Activated CD4-positive, alpha-beta T cell treated with anti-CD3 and anti-CD28 coated beads, Interleukin-2, amount 50 U/mL, for 4 hours (primary cell): ENCODE measurements at places on chromosomes 11 and 22.
A peak's percentile ranks its signal among the peaks of the same experiment; 100 is the strongest.

- DNase-seq: no peak
These were observed at the start of gene CNIH2 for GRCh38 chr11:66277471-66278362. TSS of gene CNIH2 (plus strand) at chr11:66278175. CDS start at chr11:66278457, 282 bp downstream.

- DNase-seq: no peak
These were observed 147.2 kb downstream of the TRPC6 start for GRCh38 chr11:101436511-101437142.

DNA sequence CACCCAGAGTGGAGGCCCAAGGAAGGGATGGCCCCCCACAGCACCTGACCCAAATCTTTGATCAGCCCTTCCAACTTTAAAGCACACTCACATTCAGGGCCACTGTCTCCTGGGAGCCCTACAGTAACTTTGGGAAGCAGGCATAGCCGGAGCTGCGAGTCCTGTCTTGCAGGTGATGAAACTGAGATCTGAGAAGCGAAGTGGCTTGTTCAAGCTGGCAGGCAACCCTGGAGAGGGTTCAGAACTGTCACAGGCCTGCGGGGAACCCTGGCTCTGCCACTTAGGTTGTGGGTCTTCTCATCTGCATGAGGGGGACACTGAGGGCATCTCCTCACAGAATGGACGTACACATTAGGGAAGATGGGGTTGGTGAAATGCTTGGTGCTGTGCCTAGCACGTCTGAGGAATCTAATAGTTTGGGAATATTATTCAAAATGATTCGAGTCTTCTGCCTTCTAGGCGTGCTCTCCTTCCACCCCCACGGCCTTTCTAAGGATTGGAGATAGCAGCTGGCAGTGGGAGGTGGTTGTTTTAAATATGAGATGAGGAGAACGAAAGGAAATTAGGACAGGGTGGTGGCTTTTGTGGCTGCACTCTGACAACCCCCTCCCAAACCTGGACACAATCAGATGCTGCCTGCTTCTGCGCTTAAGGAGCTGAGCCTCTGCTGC lies 18.8 kb upstream of the SUN2 start:
- no peak for DNase-seq

DNA sequence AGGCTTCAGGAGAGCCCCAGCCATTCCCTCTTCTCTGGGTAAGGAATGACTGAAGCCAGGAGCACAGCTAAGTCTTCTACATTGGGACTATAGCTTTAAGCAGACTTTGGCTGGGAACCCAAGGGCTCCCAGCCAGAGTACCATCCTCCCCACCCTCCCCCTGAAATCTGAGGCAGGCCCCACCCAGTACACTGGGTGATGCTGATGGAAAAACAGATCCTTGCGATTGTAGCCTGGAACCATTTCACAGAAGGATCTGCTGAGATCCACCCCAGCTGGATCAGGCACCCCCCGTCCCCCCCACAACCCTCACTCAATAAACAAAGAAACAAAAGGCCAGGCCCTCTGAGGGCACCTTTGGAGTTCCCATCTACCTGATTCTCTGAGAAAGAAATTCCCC lies 39.8 kb downstream of the IL18BP start:
- DNase-seq: no peak

DNA sequence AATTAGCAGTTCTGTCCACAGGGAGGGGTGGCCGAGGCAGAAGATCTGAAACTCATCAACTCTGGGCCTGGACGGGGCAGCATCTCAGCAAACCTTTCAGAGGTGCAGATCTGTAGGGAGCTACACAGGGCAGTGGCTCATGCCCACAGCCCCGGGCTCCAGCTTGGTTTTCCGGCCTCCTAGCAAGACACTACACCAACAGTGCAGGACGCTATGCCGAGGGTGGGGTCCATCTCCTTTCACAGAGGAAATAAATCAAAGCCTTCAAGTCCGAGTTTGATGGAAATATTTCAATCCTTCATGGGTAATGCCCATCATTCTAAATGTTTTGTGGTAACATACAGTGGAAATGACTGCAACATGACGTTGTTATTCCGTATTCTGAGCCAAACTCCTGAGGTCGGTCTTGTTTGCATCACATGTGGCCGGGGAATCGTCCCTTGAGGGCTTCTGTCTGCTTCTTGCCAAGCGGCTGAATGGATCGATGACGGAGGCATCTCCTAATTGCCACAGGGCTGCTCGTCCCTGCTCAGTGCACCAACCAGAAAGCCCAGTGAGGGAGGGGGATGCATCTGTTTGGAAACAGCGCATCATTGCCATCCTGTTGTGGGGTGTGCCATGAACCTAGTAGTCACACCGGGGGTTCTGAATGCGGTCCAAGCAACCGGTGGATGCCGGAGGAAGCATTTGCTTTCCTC lies 30.0 kb downstream of the LINC01488 start:
- no peak for DNase-seq

GRCh38 chr11:47295385-47295784 lies 25.5 kb downstream of the MADD start:
- no peak for DNase-seq

DNA sequence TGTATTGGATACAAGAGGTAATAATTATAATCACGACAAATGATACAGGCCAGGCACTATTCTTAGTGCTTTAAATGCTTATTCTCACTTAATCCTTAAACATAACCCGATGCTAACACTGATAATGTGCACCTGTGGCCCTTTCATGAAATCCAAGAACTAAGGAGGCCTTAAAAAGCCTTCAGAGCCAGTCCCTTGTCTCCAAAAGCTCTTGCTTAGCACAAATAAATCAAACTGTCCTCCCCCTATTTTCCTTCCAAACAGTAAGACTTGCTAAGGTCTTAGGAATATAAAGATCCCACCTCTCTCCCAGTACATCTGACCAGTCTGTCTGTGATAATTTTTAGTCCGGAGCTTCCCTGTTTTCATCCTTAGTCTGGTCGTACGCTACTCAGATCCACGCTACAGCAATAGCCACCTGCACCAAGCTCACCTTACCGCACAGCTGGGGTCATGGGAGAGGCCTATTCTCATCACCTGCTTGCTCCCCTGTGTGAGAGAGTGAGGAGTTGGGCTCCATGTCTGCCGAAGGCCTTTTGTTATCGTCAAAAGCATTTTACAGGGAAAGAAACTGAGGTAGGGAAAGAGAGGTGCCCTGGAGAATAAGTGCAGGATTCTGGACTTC lies 16.9 kb downstream of the FXYD6 start:
- DNase-seq: no peak

GRCh38 chr11:129115652-129116586 lies 76.2 kb downstream of the ARHGAP32 start:
- no peak for DNase-seq

DNA sequence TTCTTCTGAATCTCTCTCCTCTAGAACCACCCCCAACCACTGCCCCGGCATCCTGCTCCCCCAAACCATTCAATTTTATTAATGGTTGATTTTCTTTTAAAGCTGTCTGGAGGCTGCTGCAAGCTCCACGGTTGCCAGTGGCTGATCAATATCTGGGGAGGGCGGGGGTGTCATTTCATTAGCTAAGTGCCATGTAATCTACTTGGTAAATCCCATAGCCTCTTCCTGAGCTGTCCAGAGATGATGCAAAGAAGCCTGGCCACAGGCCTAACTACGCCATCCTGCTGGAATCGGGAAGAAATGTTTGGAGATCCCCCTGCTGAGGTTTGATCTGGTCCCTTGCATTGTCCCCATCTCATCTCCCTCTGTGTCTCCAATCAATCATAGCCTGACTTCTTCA lies 440.1 kb downstream of the MIAT start:
- DNase-seq: no peak

DNA sequence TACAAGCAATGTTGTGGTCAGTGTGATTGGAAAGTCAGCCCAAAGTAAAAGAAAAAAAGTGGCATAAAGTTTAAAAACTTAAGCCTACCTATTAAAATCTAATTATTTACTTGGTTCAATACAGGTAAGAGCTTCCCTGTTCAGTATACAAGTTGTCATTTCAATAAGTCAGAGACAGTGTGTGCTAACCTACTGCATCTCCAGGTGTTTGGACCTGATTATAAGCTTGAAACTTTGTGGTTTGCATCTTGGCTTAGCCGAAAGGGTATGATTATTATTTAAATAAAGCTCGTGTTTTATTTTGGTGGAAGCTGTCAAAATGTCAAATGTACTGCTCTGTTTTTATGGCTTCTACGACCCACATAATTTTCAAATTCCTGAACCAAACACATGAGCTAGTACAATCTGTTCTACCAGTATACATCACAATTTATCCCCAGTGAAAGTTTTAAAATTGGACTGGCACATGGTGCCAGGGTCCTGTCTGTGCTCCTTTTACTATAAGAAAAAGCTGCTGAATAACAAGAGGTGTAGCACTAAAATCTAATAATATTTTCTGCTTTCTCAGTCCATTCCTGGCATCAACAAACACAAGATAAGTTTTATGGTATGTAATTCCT lies 103.9 kb upstream of the ANO3 start:
- DNase-seq: no peak

DNA sequence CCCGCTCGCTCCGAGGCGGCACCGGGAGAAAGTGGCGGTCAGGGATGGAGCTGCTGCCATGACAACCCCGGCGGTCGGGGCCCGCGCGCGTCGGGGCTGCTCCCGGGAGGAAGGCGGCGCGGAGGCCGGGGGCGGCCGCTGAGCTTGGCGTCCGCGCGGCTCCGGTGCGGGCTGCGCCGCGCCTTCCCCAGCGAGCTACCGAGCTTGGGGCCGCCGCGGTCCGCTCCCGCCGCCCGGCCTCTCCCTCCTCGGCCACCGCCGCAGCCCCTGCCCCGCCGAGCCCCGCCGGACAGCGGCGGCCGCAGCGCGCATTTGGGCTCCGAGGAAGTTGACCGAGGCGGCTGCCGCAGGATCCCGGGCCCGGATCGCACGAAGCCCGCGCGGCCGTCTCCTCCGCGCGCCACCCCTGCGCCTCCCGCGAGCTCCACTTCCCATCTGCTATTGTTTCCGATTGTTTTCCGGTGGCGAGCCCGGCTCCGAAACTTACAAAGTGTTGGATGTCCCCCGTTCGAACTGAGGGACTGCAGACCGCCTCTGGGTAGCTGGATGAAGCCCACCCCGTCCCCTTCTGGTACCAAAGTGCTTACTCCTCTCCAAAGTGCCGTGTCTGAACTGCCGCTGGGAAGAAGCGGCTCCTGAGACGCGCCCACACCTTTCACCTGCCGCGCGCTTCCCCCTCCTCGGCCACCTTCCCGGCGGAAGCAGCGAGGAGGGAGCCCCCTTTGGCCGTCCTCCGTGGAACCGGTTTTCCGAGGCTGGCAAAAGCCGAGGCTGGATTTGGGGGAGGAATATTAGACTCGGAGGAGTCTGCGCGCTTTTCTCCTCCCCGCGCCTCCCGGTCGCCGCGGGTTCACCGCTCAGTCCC lies 540.3 kb downstream of the NTM start:
- DNase-seq: no peak

DNA sequence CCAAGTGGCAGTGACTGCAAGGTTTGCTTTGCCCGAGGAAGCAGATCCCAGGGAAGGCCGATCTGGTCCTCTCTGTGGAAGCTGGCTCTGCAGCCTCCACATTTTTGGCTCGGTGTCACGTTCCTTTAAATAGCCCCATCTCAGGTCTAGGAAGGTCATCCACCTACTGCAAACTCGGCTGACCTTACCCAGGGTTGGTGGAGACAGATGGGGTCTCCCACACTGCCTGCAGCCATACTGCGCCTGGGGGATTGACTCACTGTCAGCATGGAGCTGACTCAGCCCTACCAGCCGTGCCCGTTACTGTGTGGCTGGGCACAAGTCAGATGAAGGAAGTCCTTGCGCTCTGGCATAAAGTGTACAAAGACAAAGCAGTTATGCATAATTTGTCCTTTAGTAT lies 16.9 kb downstream of the CDPF1 start:
- no peak for DNase-seq

- DNase-seq: no peak
These were observed 40.9 kb downstream of the MRTFA start for GRCh38 chr22:40595497-40596234.

DNA sequence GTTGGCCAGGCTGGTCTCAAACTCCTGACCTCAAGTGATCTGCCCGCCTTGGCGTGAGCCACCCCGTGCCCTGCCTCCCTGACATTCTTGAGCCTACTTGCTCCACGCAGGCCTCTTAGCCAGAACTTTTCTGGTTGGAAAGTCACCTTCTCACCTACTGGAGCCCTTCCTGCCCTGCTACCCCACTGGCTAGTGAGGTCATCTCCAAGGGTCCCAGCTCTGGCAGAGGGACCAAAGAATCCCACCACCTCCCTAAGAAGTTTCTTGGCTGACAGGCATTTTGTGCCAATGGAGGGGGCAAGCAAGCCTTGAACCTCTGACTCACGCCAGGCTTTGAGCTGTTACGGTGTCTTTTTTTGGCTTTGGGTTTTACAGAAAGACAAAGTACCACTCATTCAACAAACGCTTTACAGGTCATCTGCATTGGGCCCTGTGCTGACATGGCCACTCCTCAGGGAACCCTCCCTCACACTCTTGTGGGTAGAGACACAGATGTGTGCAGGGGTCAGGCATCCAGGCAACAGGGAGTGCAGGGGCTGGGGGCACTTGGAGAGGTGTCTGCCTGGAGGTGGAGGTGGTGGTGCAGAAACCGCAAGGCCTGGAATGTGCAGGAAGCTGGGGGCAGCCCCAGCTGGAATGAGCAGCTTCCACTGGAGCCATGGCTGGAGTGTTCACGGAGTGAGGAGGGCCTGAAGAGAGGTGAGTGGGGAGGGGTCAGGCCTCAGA lies 27.1 kb upstream of the WNT11 start:
- DNase-seq: no peak

DNA sequence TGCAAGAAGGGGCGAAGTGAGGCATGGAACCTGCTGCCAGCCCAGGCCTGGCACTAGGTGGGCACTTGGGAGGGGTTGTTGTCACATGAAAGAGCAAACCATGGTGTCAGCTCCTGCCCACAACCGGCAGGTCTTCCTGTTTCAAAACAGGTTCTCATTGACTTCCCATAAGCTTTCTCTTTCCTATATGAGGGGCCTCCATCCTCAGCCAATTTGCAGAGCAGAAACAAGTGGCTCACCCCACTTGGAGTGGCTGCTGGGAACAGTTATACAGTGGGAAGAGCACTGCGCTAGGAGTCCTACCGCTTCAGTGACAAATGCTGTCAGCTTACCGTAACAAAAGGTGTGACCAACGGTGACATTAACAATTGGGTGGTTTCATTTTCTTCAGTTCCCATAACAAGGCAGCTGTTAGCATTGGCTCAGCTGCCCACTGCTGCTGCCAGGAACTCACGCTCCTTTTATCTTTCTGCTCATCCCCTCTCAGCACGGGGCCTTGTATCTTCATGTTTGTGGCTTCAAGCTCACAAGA lies 10.2 kb upstream of the SSTR3 start:
- no peak for DNase-seq

GRCh38 chr11:34189191-34189590 lies 83.8 kb downstream of the NAT10 start:
- DNase-seq: no peak

- no peak for DNase-seq
These were observed 45.3 kb upstream of the SHISAL1 start for GRCh38 chr22:44357966-44358465.

DNA sequence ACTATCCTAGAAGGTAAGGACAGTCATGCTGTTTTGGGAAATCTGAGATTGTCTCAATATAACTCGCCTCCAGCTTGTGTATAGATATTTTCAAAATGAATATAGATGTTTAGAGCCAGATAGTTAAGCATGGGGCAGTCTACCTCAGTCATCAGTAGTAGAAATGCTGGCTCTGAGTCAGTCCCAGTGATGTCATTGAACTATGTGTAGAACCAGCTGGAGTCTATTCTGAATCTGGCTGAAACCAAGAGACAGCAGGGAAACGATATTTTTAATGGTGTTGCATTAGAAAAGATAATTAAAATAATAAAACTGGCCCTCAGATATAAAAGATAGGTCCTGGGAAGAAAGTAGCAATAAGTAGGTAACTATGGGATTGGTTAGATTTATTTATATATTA lies 25.9 kb downstream of the PIWIL4 start:
- DNase-seq: no peak

GRCh38 chr11:6438979-6439571 lies 1.7 kb downstream of the HPX start:
- DNase-seq: peak; percentile 14
